ENCODE measurements at places on chromosomes 4 and X.
A peak's percentile ranks its signal among the peaks of the same experiment; 100 is the strongest.

DNA sequence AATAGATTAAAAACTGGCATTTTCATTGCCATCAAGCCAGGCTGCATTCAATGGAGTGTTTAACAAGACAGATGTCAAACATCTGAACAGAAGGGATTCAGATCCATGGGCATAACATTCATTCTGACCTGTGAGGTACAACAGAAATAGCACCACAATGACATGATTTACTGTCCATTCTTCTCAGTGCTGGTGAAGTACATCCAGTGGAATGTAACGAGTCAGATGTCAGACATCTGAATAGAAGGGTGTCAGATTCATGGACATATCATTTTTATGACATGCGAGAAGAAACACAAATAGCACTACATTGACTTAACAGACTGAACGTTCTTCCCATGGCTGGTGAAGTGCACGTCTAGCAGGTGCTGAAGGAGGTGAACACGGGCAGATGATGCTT lies 186.4 kb downstream of the PPP4R3C start:
- no peaks in the 10 kb centered on the region for H3K36me3 ChIP-seq
- DNase-seq: no peak
- no peaks in the 10 kb centered on the region for H3K27me3 ChIP-seq
- no peak overlapping the region for H3K4me3 ChIP-seq
- no peak overlapping the region for H3K27ac ChIP-seq

GRCh38 chrX:127177966-127178365 lies 358.4 kb downstream of the PRR32 start:
- no peak overlapping the region for H3K4me3 ChIP-seq
- H3K27me3 ChIP-seq: no peaks in the 10 kb centered on the region
- no peak for DNase-seq
- H3K27ac ChIP-seq: no peak overlapping the region
- no peaks in the 10 kb centered on the region for H3K4me1 ChIP-seq
- H3K36me3 ChIP-seq: no peaks in the 10 kb centered on the region

DNA sequence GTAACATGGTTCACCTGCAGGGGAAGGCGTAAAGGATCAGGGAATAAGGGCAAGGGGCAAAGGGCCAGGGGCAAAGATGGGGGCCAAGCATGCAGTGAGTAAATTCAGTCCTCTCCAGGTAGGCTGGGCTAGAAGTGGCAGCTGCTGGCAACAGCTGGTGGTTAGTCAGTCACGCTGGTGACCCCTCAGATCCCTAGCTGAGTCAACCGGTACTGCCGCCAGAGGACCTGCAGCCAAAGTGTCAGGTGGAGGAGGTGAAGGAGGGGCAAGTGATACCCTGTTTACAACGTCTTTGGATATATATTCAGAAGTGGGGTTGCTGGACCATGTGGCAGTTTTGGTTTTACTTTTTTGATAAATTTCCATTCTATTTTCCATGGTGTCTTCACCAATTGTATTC lies 24.6 kb upstream of the NAP1L2 start:
- H3K27me3 ChIP-seq: no peaks in the 10 kb centered on the region
- no peaks in the 10 kb centered on the region for H3K36me3 ChIP-seq
- DNase-seq: no peak
- no peaks in the 10 kb centered on the region for H3K4me1 ChIP-seq
- H3K4me3 ChIP-seq: no peak overlapping the region

DNA sequence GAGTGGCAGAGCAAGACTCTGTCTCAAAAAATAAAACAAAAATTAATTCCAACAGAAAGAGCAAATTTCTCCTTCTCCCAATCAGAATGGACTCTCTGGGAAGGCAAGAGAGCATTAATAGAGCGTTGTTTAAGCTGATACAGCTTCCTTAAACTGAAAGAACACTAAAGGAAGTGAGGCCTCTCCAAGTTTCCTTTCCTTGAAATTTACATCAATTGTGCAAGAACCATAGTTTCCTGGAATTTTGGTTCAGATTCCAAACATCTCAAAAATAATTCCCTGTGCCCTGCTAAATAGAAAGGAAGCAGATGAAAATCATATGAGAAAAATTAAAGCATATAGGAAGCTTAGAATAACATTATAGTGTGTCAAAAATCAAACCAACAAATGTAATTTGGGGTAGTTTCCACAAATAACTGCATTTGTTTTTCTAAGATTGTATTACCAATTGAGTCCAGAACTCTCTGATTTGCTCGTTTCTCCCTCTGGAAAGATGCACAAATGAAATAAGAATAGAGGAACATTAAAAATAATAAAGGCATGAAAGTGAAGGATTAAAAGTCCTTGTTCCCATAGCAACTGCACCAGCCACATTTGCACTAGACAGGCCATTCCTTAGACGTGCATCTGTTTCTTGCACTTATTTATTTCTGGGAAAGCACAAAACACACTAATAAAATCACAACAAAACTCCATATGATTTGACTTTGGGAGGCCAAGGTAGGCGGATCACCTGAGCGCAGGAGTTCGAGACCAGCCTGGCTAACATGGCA lies 3.7 kb upstream of the FAM241A start:
- no peak overlapping the region for H3K4me3 ChIP-seq
- no peak overlapping the region for H3K27ac ChIP-seq
- no peaks in the 10 kb centered on the region for H3K36me3 ChIP-seq
- no peaks in the 10 kb centered on the region for H3K4me1 ChIP-seq
- no peaks in the 10 kb centered on the region for H3K27me3 ChIP-seq

DNA sequence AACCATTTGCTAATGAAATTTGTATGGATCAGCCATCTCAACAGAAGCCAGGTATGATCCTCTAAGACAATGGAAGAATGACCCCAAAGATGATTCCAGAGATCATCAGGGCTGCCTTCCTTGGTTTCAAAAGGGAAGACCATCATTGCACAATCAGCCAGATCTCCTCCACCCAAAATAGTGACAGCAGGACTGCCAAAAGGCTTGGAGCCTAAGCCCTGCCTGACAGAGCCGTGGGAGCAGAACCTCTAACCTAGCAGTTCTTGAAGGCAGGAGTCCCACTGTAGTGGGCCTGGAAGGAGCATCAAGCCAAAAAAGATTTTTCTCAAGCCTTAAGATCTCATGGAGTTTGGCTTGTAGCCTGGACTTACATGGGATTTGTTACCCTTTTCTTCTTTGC lies 226.0 kb downstream of the RASL11B start:
- no peak for DNase-seq
- no peak overlapping the region for H3K4me3 ChIP-seq
- H3K27me3 ChIP-seq: no peaks in the 10 kb centered on the region
- H3K36me3 ChIP-seq: no peaks in the 10 kb centered on the region

- H3K4me3 ChIP-seq: no peak overlapping the region
- peaks cover 45% of the 10 kb centered on the region for H3K4me1 ChIP-seq
- no peaks in the 10 kb centered on the region for H3K27me3 ChIP-seq
- peak overlapping the region; percentile 87 for H3K27ac ChIP-seq
Measured at GRCh38 chr4:8506373-8507195, 66.0 kb downstream of the TRMT44 start.

GRCh38 chr4:138892483-138893407 lies 122.8 kb upstream of the NOCT start:
- no peaks in the 10 kb centered on the region for H3K36me3 ChIP-seq
- no peaks in the 10 kb centered on the region for H3K4me1 ChIP-seq
- no peak overlapping the region for H3K4me3 ChIP-seq
- no peak for DNase-seq

- H3K27ac ChIP-seq: no peak overlapping the region
- H3K36me3 ChIP-seq: no peaks in the 10 kb centered on the region
- H3K4me1 ChIP-seq: no peaks in the 10 kb centered on the region
Measured at GRCh38 chr4:132893787-132894186, 255.3 kb upstream of the PCDH10 start.

DNA sequence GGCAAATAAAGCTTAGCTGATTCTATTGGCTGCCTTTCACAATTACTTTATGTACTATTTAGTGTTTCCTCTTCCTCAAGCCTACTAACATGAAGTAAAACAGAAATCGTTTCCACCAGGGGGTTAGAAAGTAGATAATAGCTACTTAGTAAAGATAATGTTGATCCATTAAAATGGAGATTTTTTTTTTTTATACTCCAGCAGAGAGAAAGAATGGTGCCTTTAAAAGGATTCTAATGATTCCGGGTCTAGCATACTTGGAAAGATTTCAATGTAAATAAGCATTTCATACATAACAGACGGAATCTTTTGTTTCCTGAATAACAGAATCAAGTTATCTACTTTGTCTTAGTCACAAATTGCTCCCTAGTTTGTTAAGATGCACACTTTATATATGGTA lies 37.1 kb downstream of the GK start:
- H3K4me3 ChIP-seq: no peak overlapping the region
- no peaks in the 10 kb centered on the region for H3K36me3 ChIP-seq
- H3K4me1 ChIP-seq: no peaks in the 10 kb centered on the region
- no peak for DNase-seq

- H3K36me3 ChIP-seq: no peaks in the 10 kb centered on the region
- no peak overlapping the region for H3K4me3 ChIP-seq
- H3K27ac ChIP-seq: no peak overlapping the region
- DNase-seq: no peak
Measured at GRCh38 chrX:115255003-115255402, 21.1 kb upstream of the LRCH2 start.

DNA sequence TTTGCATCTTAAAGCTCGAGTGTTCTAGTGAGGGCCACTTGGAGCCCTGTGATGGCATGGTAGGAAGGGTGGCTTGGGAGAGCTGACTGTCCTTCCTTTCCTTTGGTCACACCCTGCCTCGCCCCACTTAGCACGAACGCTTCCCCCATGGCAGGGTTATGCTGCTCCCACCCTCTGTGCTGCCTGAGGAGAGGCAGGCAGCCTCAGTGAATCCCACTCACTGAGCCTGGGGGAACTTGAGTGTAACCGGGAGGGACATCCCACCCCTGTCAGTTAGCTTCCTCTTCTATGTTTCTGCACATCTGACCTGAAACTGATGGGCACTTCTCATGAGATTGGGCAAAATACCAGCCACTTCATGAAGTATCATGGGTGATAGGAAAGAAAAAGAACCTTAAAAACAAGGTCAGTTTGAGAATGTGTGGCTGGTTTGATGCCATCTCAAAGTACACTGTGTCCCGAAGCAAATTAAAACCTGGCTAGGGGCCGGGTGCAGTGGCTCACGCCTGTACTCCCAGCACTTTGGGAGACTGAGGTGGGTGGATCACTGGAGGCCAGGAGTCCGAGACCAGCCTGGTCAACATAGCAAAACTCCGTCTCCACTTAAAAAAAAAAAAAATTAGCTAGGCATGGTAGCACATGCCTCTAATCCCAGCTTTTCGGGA lies 10.1 kb downstream of the TKTL1 start:
- H3K4me1 ChIP-seq: no peaks in the 10 kb centered on the region
- H3K36me3 ChIP-seq: no peaks in the 10 kb centered on the region
- no peak for DNase-seq

DNA sequence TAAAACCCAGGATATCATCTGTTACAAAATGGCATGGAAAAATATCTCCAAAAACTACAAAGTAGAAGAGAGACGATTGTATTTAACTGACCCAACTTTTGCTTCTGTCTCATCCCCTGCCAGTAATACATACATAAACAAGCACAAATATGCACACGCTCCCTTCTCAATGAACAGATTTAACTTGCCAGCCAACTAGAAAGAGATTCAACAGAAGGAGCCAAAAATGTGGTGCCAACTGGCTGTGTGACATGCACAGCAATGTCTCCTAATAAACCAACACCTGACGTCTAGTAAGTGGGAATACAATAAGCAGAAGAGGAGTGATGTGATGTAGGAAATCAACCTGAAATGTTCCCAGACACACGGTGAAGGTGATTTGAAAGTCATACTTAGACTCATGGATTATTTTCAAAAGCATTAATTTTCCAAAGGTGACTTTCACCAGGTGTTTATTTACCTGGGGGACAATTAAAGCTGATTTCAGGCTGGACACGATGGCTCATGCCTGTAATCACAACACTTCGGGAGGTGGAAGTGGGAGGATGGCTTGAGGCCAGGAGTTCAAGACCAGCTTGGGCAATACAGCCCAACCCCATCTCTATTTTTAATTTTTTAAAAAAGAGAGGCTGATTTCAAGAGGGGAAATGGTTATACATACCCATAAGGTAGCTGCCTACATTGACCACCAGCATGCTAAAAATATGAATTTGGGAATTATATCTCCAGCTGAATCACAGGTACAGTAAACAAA lies 33.7 kb downstream of the SH3RF1 start:
- H3K27me3 ChIP-seq: no peaks in the 10 kb centered on the region
- H3K4me1 ChIP-seq: peaks cover 58% of the 10 kb centered on the region
- H3K4me3 ChIP-seq: no peak overlapping the region
- H3K36me3 ChIP-seq: no peaks in the 10 kb centered on the region
- no peak overlapping the region for H3K27ac ChIP-seq
- DNase-seq: no peak

DNA sequence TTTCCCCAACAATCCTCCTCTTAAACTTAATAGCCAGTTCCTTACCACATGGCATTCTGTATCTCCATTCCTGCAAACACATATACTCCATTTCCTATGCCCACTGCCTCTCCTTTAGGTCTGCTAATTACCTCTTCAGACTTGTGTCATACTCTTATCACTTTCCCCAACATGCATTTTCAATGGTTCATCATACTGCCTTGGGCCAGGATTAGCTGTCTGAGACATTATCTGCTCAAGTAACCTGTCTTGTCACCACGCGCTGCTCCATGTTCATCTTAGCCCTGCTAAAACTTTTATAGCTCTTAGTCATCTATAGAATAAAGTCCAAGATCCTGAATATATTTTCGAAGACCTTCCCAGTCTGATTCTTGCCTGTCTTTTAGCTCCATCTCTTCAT lies 224.1 kb upstream of the GK2 start:
- no peaks in the 10 kb centered on the region for H3K4me1 ChIP-seq
- no peaks in the 10 kb centered on the region for H3K36me3 ChIP-seq
- no peak overlapping the region for H3K4me3 ChIP-seq

DNA sequence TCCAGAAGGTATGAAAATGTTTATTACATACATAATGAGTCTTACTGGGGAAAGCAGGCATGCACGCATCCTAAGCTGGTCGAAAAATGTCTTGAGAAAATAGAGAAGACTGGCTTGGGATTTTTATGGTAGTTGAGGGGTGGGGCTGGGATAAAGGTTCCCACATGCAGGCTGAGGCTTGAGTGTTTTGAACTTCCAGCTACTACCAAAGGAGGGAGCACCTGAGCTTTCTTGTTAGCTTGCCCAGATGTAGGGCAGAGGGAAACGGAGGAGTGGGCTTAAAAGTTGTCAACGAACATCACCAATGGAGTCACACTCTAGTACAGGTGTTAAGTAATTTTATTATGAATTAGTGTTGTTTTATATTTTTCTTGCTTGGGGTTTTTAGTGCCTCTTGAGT lies 39.6 kb upstream of the SRPX start:
- H3K4me3 ChIP-seq: no peak overlapping the region
- H3K4me1 ChIP-seq: no peaks in the 10 kb centered on the region
- no peak for DNase-seq
- no peaks in the 10 kb centered on the region for H3K27me3 ChIP-seq

- no peak for DNase-seq
- no peak overlapping the region for H3K27ac ChIP-seq
- H3K4me1 ChIP-seq: peaks cover 7% of the 10 kb centered on the region
- no peaks in the 10 kb centered on the region for H3K36me3 ChIP-seq
Measured at GRCh38 chr4:7862561-7863192, 77.0 kb downstream of the AFAP1 start.

- no peaks in the 10 kb centered on the region for H3K27me3 ChIP-seq
- H3K36me3 ChIP-seq: no peaks in the 10 kb centered on the region
- no peak overlapping the region for H3K4me3 ChIP-seq
- DNase-seq: no peak
Measured at GRCh38 chr4:142293536-142293935, 552.6 kb downstream of the INPP4B start.
